ENCODE measurements at places on chromosomes 2 and 18. TPM values are rescaled to one million over a fixed set of nuclear protein-coding genes. Genes with fewer than 3 reads are reported as not detected.

The APLF gene
- 5.7 TPM for total RNA-seq

The NR4A2 gene
- total RNA-seq = 27.5 TPM

The LIMS2 gene
- 10.3 TPM for total RNA-seq

The ZNF532 gene
- total RNA-seq = 14.5 TPM

The STPG4 gene
- total RNA-seq = not detected

The PSTPIP2 gene
- 26.6 TPM for total RNA-seq

The SIX2 gene
- not detected for total RNA-seq

The BUB1 gene
- total RNA-seq = 80.8 TPM

The ZC3H8 gene
- 31.7 TPM for total RNA-seq

The ANKRD44 gene
- 141 TPM for total RNA-seq

DNA sequence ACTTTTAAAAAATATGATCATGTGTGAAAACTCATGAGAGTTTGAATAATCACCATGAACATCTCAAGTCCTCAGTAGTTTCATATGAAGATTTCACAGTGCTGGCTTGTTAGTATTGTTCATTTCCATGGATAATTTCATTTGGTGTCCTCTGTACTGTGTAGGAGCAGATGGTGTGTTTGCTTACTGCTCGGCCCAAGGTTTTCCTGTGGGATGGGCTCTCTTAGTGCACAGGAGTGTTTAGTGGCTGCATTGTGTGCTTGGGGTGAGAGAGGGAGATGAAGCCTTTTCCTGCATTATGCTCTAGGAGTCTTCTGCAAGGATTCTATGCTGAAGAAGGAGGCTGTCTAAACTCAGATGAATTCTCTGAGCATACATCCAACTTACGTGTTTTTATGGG lies 270.6 kb downstream of the SOCS6 start:
- no peak for DNase-seq

- DNase-seq = peak; percentile 37
Observed at GRCh38 chr2:241064008-241064801, 37.9 kb downstream of the MTERF4 start.

- DNase-seq = no peak
Observed at GRCh38 chr2:38658613-38659012, 7.3 kb upstream of the GALM start.

GRCh38 chr18:60099709-60100108 lies 199.9 kb downstream of the PMAIP1 start:
- no peak for DNase-seq

DNA sequence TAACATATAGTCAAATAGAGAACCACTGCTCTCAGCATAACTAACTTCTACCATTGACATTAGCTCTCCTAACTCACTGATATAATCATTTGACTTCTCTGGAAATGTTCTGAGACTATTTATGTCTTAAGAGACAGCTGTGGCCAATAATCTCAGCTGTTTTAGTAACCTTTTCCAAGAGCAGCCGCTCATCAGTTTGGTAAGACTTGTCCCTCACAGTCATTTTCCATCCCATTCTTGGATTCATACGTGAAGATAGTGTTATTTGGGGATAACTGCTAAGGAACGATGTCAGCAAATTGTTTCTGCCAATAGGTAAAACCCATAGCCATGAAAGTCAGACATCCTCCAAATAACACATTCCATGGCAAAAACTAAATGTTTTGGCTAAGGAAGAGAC lies 127.8 kb downstream of the LNPK start:
- DNase-seq = no peak

DNA sequence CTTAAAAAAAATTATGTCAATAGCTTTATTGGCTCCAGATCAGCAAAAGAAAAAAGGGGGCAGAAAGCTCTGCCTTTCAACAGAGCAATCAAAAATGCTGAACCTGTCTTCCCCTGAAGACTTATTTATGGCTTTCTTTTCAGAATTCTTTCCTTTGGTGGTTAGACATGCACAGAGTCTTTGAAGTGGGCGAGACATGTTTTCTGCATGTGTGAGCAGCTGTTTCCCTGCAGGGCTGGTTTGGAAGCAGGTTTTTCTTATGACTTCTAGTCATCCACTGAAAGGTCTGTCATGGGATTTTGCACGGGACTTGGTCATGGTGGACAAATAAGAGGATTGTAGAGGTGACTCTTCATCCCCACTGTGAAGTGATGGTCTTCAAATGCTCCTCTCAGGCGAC lies 160.3 kb downstream of the VAPA start:
- no peak for DNase-seq

GRCh38 chr2:146244830-146245229 lies 1600.0 kb upstream of the ACVR2A start:
- DNase-seq = no peak

DNA sequence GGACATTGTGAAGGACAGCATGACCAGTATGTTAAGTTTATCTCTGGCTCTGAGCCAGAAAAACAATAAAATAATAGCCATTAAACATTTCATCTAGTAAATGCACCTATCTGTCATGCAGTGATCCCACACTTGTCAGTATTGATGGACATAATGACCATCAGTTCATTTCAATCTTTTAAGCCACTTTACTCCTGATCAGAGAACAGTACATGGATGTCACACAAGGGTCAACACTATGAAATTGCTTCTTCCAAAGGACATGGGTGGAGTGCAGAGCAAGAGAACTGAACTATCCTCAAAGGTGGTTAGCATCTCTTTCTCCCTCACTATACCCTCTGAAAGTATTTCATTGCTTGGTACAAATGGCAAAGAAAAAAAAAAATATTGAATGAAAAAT lies 816.0 kb upstream of the GYPC start:
- no peak for DNase-seq

- DNase-seq = no peak
Observed at GRCh38 chr2:236015171-236015570, 153.0 kb downstream of the GBX2 start.

DNA sequence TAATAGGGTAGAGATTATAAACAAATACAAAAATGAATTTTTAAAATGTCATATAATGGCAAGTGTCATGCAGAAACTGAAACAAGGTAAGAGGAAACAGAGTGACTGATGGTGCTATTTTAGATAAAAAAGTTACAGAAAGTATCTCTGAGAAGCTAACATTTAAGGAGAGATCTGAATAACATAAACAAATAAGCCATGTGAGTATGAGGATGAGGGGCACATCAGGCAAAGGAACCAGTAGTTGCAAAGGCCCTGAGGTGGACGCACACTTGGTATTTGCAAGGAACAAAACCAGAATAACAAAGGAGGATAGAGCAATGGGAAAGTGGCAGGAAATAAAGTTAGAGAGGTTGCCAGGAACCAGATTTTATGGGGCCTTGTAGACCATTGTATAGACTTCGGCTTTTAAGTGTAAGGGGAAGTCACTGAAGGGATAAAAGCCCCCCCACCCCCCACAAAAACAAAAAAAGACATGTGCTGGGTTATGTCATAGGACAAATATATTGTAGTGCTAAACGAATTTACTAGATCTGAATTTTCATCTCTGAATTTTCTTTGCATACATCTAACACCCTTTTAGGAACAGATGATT lies 159.2 kb downstream of the DTNB start:
- DNase-seq = no peak

- no peak for DNase-seq
Observed at GRCh38 chr2:191212119-191212518, 33.1 kb upstream of the MYO1B start.

DNA sequence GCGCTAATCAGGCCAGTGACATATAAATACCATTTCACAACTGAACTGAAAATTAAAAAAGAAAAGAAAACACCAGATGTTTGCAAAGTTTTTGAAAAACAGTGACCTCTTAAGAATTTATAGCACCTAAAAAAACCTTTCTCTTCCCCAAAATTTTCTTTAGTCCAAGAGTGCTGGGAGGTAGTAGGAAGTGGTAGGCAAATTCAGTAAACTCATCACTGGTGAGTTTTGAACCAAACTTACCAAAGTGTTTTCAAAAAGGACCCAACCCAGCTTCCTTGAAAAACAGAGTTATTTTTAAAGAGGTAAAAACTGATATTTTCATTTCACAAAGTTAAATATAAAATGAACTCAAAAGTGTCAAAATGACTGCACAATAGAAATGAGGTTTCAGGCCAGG lies 90.4 kb downstream of the TMEM247 start:
- no peak for DNase-seq

GRCh38 chr2:134320930-134321329 lies 67.1 kb downstream of the MGAT5 start:
- DNase-seq = peak; percentile 43

DNA sequence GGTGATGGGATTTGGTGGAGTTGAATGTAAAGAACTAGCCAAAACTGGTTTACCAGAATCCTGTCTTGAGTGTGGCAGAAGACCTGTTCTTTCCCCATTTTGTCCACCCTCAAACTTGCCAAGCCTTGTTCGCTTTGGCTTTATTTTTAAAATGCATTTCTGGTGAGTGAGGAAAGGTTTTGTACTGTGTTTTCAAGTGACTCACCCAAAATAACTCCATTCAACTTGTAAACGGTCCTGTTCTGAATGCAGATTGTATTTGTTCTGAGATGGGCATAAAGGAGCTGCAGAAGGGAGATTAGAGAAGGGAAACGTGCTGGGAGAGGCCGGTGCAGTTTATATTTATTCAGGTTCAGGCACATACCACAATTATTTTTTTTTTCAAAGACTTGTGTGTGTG lies 5.3 kb upstream of the ITPRID2 start:
- no peak for DNase-seq

GRCh38 chr2:9668687-9669345 lies 38.0 kb upstream of the YWHAQ start:
- no peak for DNase-seq

GRCh38 chr2:240287496-240288086 lies 147.1 kb upstream of the OTOS start:
- no peak for DNase-seq

DNA sequence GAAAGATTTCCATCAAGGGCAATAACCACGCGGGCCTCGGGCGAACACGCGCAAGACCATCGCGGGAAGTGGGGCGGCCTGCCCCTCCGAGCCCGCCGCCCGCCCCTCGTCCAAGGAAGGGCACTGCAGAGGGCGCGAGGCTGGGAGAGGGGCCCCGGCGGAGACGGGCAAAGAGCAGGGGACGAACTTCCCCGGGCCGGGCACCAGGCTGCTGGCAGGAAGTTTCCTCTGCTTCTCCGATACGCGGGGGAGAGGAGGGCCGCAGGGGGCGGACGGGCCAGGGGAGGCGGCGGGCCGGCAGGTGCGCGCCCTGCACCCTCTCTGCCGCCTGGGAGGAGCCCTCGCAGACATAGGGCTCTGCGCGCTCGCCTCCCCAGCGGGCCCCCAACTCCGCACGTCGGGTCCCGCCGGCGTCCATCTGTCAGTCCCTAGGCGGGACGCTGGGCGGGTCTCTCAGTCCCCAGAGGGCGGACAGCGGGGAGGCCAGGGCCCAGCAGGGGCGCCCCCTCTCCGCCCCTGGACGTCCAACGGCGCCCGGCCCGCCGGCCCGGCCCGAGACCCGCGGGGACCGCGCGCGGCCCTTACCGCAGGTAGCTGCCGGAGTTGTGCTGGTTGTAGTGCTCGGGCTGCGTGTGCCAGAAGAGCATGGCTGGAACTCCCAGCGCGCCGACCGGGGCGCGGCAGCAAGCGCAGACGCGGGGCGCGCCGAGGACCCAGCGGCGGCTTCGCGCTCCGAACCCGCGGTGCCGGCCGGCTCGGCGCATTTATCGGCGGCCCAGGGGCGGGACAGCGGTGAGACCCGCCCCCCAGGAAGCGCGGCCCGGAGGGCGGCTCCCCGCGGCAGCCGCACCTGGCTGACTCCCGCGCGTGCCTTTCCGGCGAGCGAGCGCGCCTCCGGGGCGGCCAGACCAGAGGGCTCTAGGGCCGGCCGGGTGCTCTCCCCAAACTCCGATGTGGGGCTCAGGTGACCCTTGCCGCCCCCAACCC lies at the start of gene TFCP2L1:
Gene TFCP2L1, minus strand, starts transcription at position 740 of the 987 bp plus-strand sequence. Its CDS starts 93 bp downstream, at position 647.
- peak; percentile 41 for DNase-seq

All from activated T-cell treated with anti-CD3 and anti-CD28 coated beads, Interleukin-2, amount 50 U/mL, for 72 hours (primary cell).